ENCODE measurements at places on chromosomes 1 and 21. TPM values are rescaled to one million over a fixed set of nuclear protein-coding genes. Genes with fewer than 3 reads are reported as not detected.
A peak's percentile ranks its signal among the peaks of the same experiment; 100 is the strongest.

DNA sequence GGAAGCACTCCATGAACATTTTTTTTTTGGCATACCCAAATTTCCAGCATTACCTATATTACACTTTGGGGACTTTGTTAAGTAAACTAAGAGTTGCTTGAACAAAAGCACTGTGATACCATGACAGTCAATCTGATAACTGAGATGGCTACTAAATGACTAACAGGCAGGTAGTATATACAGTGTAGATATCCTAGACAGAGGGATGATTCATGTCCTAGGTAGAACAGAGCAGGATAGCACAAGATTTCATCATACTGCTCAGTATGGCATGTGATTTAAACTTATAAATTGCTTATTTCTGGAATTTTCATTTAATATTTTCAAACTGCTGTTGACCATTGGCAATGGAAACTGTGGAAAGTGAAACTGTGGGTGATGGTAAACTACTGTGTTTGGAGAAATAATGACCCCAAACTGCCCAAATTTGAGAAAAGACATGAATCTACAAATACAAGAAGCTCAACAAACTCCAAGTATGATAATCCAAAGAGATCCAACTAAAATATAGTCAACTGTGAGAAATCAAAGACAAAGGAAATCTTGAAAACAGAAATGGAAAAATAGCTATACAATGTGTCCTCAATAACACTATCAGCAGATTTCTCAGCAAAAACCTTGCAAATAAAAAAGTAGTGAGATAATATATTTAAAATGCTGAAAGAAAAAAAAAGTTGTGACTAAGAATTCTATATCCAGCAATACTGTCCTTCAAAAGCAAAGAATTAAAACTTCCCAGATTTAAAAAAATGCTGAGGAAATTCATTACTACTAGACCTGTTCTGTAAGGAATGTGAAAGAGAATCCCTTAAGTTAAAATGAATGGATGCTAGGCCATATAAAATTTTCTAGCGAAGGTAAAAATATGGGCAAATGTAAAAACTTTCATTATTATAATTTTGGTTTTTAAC is 410.4 kb downstream of the DUSP10 start:
- DNase-seq = no peak

- DNase-seq = peak; percentile 16
Observed at GRCh38 chr1:202192770-202193613, 607 bp upstream of the LGR6 start.

GRCh38 chr1:155678027-155678426 is 10.5 kb downstream of the YY1AP1 start:
- no peak for DNase-seq

- no peak for DNase-seq
Observed at GRCh38 chr1:40363721-40364120, 9.8 kb upstream of the SMAP2 start.

Gene NUP133
- total RNA-seq = 35.1 TPM

Gene RWDD3
- 22.2 TPM for total RNA-seq

- peak; percentile 83 for DNase-seq
Observed at GRCh38 chr1:21174654-21175323, 1.9 kb downstream of the EIF4G3 start.

Gene LAMC1
- total RNA-seq = 270 TPM

Gene BTBD8
- total RNA-seq = 1.4 TPM
